ENCODE measurements at places on chromosomes 2 and 18.

DNA sequence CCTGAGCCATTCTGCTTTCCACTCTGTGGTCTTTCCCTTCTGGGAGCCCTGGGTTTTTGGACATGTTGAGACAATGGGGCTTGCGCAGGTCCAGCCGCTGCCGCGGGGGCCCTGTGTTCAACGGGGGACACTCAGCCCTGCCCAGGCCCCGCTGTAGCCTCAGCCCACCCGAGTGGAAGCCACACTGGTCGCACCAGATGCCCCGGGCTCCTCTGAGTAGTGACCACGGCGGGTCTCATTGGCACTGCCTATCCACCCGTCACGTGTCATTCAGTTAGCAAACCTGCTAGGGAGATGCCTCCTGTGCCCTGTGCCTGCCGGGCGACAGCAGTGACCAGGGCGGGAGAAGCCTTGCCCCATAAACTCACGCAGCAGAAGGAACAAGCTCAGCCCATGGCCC is 19.1 kb downstream of the D2HGDH start:
- DNase-seq, result no peak

- DNase-seq, result no peak
Observed at GRCh38 chr2:126774761-126775160, 118.8 kb downstream of the GYPC start.

GRCh38 chr2:66559672-66560071 is 124.7 kb downstream of the MEIS1 start:
- no peak for DNase-seq

- no peak for DNase-seq
Observed at GRCh38 chr2:208046686-208047085, 21.4 kb upstream of the PLEKHM3 start.

DNA sequence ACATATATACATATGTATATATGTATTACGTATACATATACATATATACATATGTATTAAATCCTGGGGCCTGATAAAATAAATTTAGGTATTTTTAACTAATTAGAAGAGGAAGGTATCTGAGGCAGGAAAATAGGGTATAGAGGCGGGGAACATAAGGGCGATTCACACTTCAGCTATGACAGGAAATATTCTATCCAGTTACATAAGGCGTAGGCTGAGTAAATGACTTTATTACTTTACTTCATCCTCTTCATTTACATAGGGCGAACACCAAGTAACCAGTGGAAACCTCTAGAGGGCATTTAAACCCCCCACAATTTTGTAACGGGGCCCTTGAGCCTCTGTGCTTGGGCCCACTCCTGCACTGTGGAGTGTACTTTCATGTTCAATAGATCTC is 167.5 kb downstream of the SOCS6 start:
- DNase-seq, result no peak

GRCh38 chr2:166773308-166773949 is 114.9 kb upstream of the XIRP2 start:
- no peak for DNase-seq

DNA sequence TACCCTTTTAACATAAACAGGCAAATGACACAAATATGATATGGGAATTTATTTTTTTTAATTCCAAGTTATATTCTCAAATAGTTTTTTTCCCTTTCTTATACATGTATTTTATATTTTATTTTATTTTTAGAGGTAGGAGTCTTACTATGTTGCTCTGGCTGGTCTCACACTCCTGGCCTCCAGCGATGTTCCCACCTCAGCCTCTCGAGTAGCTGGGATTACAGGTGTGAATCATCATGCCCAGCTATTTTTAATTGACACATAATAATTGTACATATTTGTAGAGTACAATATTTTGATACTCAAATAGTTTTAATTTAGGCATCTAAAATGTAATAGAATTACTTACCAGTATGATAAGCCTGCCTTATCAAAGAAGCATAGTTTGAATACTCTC is 12.2 kb downstream of the BAZ2B start:
- no peak for DNase-seq

- no peak for DNase-seq
Observed at GRCh38 chr2:98348066-98348561, 1.9 kb downstream of the CNGA3 start.

- no peak for DNase-seq
Observed at GRCh38 chr18:6982398-6982797, 135.2 kb downstream of the LAMA1 start.

GRCh38 chr2:168995744-168996143 is 35.4 kb downstream of the ABCB11 start:
- no peak for DNase-seq

GRCh38 chr2:27627963-27628766 is 647 bp downstream of the CCDC121 start:
- no peak for DNase-seq

GRCh38 chr2:125850541-125850940 is 805.4 kb upstream of the GYPC start:
- no peak for DNase-seq

DNA sequence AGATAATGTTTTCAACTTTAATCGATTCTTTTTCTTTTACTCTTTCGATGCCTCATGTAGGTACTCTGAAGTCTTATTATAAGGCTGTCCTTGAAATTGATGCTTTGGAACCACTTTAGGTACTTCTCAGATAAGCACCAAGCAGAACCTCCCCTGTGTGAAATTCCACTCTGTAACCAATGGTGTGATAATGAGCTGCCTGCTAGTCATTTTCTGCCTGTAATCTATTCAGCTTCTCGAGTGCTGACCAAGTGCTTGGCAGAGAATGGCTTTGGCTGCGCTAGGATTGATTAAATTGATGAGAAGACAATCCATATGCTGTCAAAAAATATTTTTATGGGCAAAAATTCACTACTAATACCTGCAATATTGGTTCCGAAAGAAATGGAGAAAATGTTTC is 132.1 kb upstream of the STON1 start:
- no peak for DNase-seq

DNA sequence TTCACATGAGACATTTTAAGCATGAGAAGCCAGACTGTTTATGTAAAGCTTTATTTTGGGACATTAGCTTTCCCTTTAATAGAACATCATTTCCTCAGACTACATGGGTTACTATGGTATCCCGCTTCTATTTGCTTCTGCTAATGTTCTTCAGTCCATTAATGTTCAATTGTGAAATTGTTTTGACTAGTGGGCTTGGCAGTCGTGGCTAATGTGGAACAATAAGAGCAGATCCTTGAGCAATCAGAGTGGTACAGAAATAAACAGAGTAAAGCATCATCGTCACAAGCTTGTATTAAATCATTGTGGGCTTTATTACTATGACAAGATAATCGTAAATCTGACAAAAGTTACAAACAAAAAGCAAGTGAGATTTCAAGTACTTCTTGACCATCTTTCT is 60.2 kb downstream of the PDE1A start:
- DNase-seq, result no peak

DNA sequence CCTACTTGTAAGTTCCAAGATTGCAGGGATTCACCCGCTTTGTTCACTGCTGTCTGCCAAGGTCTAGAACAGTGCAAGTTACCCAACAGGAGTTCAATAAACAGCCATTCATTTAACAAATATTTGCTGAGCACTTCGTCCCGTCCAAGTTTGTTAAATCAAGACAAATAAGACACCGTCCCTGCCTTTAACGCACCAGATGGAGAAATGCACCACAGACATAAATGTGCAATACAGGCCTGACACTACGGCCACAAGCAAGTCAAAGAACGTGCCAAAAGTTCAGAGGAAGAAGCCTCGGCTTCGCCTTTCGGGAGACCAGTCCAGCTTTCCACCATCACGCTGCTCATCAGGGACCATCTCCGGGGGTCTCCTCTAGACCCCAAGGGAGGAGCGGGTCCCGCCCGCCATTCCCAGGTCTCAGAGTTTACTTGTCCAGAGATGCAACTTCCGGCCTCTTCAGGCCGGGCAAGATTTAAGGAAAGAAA is 429 bp downstream of the C2orf76 start:
- DNase-seq, result no peak

GRCh38 chr2:120209427-120210269 is 13.6 kb downstream of the TMEM185B start:
- no peak for DNase-seq

DNA sequence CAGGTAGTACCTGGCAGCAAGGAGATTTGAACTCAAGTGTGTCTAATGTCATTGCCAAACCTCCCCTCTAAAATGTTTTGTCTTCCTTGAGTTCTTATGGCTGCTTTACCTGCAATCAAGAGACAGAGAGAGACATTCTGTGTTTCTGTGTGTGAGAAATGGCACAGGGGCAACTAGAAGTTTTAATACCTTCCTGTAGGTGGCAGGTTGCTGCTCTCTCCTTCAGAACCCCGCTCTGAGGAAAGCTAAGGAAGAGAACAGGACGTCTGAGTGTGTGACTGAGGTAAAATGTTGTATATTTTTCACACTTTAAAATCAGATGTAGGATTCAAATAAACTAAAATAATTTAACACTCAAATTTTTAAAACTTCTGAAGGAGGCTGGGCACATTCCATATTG is 19.2 kb downstream of the DTNA start:
- no peak for DNase-seq

- DNase-seq, result no peak
Observed at GRCh38 chr2:239177908-239178307, 222.9 kb downstream of the HDAC4 start.

- DNase-seq, result no peak
Observed at GRCh38 chr18:8627107-8627472, 17.9 kb downstream of the RAB12 start.

DNA sequence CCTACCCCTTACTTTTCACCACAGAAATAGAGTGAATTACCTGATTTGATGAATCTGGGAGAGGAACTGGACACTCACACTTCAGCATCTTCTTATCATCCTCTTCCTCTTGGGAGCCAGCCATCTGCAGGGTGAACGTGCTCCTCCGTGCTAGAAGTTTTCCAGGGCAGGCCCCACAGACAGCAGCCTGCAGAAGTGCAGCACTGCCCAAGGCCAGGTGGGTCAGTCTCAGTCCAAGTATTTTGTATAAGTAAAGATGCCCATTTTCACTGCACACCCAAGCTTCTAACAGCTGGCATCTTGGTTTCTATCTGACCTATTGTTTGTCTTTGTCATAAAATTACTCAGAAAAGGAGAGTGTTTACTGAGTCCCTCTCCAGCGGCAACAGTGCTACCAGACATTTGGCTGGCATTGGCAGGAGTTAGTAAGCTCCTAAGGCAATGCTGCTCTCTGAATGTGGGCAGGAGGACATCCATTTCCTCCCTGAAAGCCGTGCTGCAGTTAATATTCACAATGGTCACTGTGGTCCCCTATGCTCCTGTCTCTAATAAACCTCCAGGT is 222.6 kb upstream of the CTAGE1 start:
- DNase-seq, result no peak

DNA sequence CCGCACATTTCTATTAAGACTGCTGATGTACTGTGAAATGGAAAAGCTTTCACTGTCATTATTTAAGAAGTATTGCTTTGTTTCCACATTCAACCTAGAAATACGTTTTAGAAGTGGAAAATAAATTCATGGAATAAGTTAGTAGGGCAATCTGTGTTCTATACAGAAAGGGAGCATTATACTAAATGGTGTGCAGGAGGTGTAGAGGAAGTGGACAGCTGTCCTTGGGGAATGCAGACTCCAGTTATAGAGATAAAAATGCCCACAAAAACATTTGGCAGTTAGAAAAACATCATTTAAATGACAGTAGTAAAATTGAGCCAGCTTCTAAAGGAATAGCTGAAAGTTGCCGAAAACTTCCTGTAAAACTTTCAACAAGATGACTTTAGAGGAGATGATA is 46.8 kb downstream of the PIK3C3 start:
- no peak for DNase-seq

DNA sequence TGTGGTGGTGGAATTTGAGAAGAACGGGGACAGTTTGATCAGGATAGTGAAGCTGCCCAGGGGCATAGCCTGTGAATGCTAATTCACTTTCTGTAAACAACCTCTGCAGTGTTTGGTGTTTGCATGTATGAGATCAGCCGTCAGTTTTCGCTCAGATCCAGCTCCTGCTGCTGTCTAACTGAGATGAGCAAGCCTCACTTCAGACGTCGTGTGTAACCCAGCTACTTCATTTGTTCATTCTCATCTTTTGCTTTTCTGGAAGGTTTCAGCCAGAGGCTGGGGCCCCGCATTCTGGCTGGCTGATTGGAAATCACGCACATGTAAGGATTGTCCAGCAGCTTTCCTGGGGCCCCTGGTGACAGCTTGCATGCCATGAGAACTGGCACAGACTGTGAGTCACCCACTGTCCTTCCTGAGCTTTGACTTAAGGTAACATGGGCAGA is 48.9 kb downstream of the LDLRAD4 start:
- peak; percentile 60 for DNase-seq

DNA sequence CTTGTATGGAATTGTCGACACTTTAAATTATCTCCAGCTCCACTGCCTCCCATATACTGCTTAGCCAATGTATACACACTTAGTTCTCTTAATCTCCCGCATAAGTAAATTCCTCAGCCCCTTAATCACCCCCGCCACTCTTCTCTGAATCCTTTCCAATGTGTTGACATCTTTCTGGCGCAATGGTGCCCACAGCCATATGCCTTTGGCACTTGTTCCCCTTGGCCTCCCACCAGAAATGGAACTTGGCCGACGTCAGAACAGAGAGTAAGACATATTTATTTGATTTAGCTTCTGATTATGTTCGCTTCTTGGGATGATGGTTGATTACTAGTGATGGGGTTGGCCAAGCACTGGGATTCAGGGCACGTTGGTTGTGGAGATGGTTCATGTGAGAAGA is 1089.3 kb upstream of the CELF4 start:
- DNase-seq, result no peak

DNA sequence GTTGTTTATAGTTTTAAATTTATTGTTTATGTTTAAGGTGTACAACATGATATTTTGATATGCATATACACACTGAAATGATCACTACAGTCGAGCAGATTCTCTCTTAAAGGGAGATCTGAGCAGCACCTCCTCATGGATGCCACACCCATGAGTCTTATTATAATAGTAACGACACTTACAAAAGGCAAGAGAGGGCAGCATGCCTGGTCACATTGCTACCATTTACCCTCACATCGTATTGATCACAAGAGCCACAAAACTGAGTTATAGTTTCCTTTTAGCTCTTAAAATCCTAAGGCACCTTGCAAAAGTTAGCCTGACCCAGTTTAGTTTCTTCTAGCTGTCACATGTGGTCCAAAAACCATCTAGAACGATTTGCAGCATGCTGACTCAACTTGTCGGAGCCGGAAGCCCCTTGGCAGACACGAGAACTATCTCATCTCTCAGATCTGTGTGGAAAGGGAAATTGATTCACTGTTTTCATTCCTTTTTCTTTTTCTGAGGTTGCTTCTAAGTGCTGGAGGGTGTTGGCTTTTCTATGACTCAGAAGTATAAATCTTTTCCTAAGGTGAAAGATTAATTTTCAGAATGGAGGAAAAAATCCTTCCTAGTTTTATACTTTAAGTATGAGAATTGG is 85.3 kb downstream of the CDC42EP3 start:
- peak; percentile 76 for DNase-seq

DNA sequence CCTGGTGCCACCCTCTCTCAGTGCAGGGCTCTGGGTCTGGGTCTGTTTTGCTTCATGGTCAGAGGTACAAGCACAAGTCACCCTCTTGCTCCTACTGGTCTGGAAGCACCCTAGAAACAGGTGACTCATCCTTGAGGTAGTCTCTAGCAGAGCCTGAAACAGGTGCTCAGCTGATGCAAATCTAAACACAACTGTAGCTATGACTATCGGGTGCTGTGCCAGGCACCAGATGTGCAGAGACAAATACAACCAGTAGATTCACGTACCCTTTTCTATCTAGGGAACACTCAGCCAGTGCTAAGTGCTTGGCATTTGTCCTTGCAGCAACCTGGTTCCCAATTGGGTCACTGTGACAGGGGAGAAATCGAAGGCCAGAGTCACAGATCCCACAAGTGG is 140.9 kb upstream of the MYCN start:
- DNase-seq, result no peak

All from activated CD8-positive, alpha-beta memory T cell treated with anti-CD3 and anti-CD28 coated beads for 24 hours (primary cell).